NCI-H1417 (cell line): ENCODE measurements at places on chromosomes 2 and 18.
A peak's percentile ranks its signal among the peaks of the same experiment; 100 is the strongest.

GRCh38 chr18:2939317-2939716 lies 73.6 kb downstream of the LPIN2 start:
- DNase-seq: no peak

DNA sequence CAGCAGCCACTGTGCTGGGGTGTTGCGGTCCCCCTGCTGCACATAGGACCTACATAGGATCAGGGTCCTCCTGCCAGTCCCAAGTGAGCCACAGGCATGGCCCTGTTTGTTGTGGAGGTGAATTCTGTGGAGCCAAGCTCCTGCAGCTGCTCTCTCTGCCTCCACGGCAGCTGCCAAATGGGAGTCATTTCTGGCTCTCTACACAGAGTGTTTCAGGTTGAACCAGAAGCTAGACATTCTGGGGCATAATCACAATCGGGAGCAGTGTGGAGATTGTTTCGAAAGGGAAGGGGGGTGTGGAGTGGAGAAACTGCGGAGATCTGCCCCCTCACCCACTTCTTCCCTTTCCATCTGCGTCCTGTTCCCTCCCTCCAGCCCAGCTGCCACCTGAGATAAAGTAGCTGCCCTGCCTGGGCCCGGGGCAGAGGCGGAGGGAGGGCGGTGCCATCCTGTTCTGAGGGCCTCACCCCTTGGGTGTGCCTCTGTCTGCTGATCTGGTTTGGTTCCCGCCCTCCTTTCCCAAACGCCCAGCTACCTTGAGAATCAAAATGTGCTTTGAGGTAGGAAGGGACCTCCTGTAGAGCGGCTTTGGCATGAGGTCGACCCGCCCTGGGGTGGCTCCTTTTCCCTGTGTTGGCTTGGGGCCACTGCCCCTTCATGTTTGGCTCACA lies 139.4 kb downstream of the WDSUB1 start:
- no peak for DNase-seq

GRCh38 chr2:225037415-225038230 lies 4.6 kb downstream of the DOCK10 start:
- no peak for DNase-seq

GRCh38 chr2:45681675-45682074 lies 30.2 kb downstream of the PRKCE start:
- DNase-seq: peak; percentile 17

DNA sequence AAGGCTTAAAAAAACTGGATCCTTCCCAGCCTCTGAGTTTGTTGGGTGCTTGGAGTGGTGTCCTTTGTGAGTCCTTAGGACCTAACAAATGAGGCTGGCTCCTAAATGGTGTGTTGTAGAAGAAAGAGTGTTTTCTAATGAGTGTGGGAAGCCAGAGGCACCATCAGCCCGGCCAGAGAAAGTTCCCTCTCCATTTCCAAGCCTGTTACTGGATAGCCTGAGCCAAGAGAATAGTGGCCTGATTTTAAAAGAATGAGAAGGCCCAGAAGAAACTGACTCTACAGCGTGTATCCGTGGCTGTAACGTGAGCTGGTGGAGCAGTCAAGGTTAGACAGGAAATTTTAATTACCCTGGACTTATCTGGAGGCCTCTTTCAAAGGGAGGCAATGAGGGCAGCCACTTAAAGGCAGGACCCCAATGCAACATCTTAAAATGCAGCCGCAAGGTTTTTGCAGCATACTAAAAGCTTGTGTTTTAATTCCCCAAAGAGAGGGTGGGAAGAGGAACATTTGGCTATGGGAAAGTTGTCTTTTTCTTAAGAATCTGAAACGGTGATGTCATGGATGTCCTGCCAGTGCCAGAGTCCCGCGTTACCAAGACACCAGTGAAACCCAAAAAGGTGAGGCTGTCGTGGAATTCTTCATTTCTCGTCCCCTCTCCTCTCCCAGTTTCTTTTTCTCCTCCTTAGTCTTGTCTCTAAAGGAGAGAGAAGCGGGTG lies 4.6 kb downstream of the EFHD1 start:
- no peak for DNase-seq

GRCh38 chr2:163182764-163183354 lies 344.3 kb upstream of the KCNH7 start:
- DNase-seq: peak; percentile 3

DNA sequence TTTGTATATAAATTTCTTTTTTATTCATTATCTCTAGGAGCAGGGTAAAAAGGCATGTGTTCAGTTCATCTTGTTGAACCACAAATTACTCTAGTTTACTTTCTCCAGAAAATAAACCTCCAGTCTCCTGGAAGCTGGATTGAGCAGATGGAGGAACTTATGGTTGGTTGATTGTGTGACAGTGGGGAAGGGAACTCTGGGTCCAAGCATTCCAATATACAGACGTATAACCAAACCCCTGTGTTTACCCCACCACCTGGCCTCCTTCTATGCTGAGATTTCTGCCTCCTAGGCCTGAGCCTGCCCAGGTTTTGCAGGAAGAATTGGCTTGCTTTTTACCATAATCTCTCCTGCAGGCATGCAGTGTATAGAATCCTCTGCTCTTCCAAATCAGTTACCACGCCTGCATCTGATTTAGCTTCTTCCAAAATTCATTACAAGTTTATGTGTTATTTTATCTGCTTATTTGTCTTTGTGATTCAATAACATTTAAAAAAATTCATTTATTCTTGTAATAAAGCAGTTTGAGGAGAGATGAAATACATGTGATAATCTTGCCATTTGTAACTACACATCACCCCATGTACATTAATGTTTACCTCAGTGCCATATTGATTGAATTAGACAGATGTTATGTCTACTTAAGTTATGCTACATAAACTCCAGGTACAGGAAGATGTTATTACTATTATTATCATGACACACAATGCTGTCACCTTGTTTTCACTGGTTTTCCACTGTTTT lies 2.5 kb upstream of the RAB27B start:
- no peak for DNase-seq

DNA sequence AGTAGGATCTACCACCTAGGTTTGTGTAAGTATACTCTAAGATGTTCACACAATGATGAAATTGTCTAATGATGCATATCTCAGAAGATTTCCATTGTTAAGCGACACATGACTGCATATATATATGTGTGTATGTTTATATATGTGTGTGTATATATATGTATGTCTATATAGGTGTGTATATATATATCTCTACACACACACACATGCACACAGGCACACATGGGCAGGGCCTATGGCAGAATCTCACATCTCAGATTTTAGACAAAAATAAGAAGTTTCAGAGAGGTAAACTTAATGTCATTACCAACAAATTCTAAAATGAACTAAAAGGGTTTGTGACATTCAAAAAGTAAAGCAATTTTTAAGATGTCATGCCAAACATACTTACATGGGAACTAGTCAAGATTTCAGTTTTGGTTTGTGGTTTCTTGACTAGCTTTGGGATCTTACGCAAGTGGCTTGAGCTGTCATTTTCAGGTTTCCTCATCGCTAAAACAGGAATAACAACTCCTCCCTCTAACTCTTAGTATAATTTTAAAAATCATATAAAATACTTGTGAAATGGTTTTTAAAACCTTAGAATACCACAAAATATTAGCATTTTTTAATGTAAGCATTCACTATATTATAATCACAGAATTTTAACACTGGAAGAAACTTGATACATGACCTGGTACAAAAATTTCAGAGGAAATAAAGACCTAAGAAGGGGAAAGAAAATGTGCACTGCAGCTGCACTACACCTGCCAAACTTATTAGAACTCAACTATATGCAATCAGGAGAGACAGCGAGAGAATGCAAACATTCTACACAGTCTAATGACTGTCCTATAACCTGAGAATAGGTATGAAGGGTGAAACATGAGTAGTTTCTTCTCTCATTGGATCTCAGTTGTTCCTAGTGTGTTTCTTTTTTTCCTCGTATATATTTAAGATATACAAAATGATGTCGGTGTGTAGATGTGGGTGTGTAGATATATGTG lies 75.7 kb downstream of the TTC21B start:
- no peak for DNase-seq

GRCh38 chr2:207955456-207955855 lies 69.9 kb downstream of the PLEKHM3 start:
- no peak for DNase-seq

- no peak for DNase-seq
Measured at GRCh38 chr2:16392647-16393499, 272.8 kb downstream of the CYRIA start.

GRCh38 chr2:172308253-172308935 lies 119.0 kb upstream of the ITGA6 start:
- DNase-seq: peak; percentile 50

- DNase-seq: no peak
Measured at GRCh38 chr18:5451150-5451549, 92.6 kb downstream of the EPB41L3 start.
